ENCODE measurements at places on chromosomes 4 and X.

DNA sequence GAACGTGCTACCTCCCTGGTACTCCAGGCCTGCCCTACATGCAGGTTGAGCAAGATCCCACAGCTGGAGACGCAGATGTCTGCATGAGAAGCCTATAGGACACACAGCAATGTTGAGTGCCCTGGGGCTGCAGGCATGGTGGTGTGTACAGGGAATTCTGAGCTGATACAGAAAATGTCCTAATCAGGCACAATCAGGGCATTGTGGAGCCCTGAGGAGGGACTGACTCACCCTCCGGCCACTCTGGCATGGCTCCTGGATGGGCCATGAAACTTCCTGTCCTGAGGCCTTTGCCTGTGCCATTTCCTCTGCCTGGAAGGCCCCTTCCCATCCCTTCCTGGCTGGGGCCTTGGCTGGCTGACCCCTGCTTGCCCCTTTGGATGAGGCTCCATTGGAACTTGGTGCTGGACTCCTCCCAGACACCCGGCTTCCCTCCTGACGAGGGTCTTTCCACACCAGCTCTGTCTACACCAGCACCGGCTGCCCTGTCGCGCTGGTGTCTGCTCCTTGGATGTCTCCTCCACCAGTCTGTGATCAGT is 16.7 kb upstream of the AFAP1 start:
- peak; percentile 50 for DNase-seq

GRCh38 chrX:2694914-2695267 is 3.8 kb downstream of the CD99 start:
- DNase-seq, result no peak

GRCh38 chrX:1464971-1465285 is 12.2 kb upstream of the ASMTL start:
- DNase-seq, result no peak

DNA sequence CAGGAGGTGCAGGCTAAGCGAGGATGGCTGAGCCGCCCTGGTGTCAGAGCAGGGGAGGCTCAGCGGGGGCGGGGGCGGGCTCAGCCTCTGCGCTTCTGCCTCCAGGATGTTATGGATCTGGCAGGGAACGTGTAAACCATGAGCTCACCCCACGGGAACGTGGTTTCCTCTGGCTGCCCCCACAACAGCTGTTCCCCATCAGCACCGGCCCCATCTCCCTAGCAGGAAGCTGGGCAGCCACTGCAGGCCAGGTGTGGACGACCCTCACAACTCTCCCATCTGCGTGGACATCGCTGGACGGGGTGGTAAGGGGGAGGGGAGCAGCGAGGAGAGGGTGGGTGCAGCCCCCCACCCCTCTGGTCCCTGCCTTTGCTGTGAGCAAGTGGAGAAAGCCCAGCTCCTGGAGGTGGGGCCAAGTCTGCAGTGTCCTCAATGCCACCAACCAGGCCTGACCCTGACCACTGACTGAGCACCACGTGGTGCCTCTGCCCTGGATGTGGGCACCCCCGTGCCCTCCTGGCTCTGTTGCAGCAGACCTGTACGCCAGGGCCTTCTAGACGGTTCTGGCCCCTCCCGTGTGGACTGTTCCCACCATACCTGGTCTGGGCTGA is 28.1 kb upstream of the SPON2 start:
- DNase-seq, result peak; percentile 78

DNA sequence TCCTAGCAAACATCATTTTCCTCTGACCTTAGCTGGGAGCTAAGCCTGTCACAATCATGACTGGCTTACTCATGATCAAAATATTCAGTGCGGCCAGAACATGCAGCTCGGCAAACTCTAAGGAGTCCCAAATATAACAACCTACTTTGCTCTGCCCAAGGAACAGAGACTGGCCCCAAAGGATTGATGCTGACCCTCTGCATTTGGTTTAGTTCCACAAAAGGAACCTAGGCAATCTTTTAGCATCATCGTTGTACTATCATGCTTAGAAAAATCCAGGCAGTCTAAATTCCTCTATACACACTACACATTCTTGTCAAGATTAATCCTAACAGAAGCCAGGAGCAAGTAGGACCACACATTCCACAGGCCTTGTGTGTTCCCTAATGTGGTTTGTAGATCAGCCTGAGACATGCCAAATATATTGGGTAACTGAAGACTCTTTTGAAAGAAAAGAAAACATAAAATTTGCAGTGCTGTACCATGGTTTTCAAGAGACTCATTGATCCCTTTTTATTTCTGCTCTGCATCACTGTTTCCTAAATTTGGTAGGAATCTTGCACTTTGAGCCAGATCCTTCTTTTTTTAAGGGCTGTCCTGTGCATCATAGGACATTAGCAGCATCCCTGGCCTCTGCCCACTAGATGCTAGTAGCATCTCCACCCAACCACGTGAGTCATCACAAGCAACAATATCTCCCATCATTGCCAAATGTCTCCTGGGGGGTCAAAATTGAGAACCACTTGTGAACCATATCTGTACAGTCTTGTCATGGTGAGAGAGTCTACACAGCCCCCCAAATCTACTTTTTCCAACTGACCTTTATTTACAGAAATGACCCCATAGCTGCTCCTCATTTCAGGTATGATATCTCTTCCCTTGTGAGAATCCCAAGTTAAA is 17.6 kb upstream of the CC2D2A start:
- DNase-seq, result peak; percentile 67

DNA sequence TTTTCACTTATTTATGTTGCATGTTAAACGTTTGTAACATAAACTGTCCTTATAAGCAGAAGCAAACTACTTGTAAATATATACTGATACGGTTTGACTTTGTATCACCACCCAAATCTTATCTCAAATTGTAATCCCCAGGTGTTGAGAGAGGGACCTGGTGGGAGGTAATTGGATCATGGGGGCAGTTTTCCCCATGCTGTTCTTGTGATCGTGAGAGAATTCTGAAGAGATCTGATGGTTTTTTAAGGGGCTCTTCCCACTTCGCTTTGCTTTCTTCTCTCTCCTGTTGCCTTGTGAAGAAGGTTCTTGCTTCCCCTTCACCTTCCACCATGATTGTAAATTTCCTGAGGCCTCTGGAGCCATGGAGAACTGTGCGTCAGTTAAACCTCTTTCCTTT is 87.1 kb upstream of the MAPK10 start:
- DNase-seq, result no peak

- DNase-seq, result no peak
Measured at GRCh38 chrX:9955506-9955905, 11.7 kb upstream of the CLDN34 start.

GRCh38 chr4:120317713-120318112 is 251.1 kb upstream of the MAD2L1 start:
- no peak for DNase-seq

DNA sequence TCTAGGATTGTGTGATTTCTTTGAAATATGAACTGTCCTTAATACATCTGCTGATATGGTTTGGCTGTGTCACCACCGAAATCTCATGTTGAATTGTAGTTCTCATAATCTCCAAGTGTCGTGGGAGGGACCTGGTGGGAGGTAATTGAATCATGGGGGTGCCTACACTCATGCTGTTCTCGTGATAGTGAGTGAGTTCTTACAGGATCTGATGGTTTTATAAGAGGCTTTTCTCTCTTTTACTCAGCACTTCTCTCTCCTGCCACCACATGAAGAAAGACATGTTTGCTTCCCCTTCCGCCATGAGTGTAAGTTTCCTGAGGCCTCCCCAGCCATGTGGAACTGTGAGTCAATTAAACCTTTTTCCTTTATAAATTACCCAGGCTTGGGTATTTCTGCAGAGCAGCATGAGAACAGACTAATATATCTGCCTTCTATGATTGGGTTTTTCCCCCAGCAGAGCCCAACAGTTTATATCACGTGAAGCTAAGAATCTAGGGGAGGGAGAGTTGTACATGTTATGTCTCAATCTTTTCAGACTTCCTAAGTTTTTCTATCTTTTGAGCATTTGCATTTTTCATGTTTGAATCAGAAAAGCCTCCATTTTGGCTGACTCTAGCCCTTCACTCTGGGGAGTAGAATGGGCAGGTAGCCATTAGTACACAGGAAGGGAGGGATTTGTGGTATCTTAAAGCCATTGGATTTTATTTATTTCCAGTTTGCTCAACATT is 58.9 kb downstream of the PLAC1 start:
- DNase-seq, result peak; percentile 84

DNA sequence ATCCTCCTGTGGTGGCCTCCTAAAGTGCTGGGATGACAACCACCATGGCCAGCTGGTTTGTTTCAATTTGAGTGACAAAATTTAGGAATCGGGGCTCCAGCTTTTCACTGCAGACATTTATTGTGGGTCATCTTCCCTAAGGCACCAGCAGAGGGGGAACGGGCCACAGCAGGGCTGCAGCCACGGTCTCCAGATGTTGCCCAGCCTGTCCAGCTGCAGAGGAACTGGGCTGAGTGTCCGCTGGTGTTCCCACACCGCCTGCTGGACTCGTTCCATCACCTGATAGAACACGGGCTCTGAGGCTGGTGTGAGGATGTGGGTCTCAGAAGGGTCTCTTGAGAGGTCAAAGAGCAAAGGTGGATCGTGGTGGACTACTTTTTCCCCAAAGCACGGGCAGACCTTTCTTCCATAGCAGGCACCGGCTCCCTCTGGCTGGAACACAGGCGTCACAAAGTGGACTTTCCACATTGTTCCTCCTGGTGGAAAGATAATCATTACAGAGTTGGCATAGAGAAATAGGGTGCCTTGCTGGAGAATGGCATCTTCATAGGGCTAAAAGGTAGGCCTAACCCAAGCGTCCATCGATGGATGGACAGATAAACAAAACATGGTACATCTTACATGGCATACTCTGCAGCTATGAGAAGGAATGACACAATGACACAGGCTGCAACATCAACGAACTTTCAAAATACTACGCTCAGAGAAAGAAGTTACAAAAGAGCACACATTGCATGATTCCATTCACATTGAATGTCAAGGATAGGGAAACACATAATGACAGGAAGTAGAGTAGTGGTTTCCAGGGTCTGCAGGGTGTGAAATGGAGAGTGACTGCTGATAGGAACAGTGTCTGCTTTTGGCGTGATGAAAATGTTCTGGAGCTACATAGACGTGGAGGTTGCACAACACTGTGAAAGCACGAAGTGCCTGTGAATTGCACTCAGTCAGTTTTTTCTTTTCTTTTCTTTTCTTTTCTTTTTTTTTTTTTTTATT is 5.9 kb upstream of the ARSD start:
- no peak for DNase-seq

GRCh38 chr4:98377559-98377958 is 116.4 kb downstream of the RAP1GDS1 start:
- peak; percentile 2 for DNase-seq

DNA sequence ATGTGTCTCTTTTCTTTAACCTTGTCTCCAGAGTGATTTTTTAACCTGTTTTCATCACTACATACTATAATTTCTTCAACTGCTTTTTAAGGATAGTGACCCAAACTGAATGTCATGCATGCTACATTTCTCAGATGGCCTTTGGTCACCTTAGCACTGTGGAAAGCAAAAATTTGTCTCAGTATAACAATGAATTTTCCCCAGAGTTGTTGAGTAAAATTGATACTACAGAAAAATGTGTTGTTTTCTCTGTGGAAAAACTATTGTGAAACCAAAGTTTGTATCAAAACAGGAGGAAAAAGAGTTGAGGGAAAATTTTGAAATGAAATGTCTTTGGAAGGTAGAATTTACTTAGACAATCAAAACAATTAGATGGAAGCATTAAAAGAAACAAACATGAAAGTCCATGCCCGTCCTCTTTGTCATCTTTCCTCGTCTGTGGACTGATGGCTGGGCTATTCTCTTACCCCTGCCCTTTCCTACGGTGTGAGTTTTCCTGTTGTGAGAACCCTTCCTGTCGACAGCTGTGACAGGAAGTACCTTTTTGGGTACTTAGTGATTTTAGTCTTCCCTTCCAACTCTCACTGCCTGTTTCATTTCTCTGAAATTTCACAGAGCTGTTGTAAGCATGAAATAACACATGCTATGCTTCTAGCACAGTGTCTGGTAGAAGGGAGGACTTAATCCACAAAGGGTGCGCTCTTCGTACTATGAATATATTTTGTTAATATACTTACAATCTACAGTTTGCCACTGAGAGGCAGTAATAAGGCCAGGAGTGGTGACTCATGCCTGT is 50.8 kb downstream of the LRP2BP start:
- DNase-seq, result no peak

DNA sequence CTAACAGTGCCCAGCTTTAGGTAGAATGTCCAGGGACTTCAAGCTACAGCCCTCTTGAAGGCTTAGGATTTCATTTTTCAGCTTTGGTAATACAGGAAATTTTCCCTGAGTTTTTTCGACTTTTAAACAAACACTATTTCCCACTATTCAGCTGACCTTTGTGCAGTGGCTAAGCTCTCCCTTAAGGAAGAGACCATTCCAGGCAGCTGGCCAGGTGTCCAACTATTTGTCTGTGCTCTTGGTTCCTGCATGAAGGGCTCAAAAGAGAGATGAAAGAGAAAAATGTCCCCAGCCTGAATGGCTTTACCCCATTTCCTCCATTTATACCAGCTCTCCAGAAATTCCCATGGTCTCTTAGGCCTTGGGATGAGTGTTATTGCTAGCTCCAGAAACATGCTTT is 111.9 kb upstream of the KLF8 start:
- DNase-seq, result no peak

- DNase-seq, result no peak
Measured at GRCh38 chrX:480861-481417, 94.2 kb upstream of the PPP2R3B start.

All from GM04504 (cell line).